ENCODE measurements at places on chromosomes 7 and 10.

GRCh38 chr7:42233171-42233570, 3.8 kb downstream of the GLI3 start:
- H3K4me3 ChIP-seq: no peak overlapping the region
- no peak overlapping the region for H3K27ac ChIP-seq
- H3K36me3 ChIP-seq: no peaks in the 10 kb centered on the region
- DNase-seq: no peak
- peaks cover 53% of the 10 kb centered on the region for H3K27me3 ChIP-seq

- peaks cover 16% of the 10 kb centered on the region for H3K27me3 ChIP-seq
- DNase-seq: no peak
- H3K27ac ChIP-seq: no peak overlapping the region
- no peak overlapping the region for H3K4me3 ChIP-seq
- H3K36me3 ChIP-seq: no peaks in the 10 kb centered on the region
These were observed 118.6 kb upstream of the PRSS58 start for GRCh38 chr7:142376356-142376997.

GRCh38 chr7:78473021-78473420, 674.4 kb downstream of the PHTF2 start:
- no peaks in the 10 kb centered on the region for H3K4me1 ChIP-seq
- H3K36me3 ChIP-seq: no peaks in the 10 kb centered on the region
- no peaks in the 10 kb centered on the region for H3K27me3 ChIP-seq

DNA sequence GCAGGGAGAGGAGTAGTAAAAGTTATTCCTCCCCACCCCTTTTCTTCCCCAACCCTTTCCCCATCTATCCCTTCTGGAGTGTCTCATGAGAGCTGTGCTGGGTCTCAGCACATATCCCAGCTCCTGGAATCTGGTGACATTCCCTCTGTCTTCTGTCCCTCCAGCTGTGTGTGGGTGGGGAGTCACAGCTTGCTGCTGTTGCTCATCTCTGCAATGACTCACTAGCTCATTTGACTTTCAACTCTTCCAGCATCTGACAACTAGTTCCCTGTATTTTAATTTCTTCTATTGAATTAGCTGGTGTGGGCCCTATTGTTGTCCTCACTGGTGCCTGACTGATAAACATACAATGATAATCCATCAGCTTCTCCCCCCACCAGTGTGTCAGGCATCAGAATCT, 198.9 kb upstream of the AUTS2 start:
- H3K36me3 ChIP-seq: no peaks in the 10 kb centered on the region
- H3K27me3 ChIP-seq: no peaks in the 10 kb centered on the region
- no peaks in the 10 kb centered on the region for H3K4me1 ChIP-seq
- H3K4me3 ChIP-seq: no peak overlapping the region
- no peak overlapping the region for H3K27ac ChIP-seq

GRCh38 chr10:2660276-2660675, 407.1 kb upstream of the PFKP start:
- no peak for DNase-seq
- H3K27me3 ChIP-seq: no peaks in the 10 kb centered on the region
- H3K4me3 ChIP-seq: no peak overlapping the region
- H3K36me3 ChIP-seq: no peaks in the 10 kb centered on the region
- H3K27ac ChIP-seq: no peak overlapping the region
- H3K4me1 ChIP-seq: no peaks in the 10 kb centered on the region

- H3K4me1 ChIP-seq: no peaks in the 10 kb centered on the region
- DNase-seq: no peak
- H3K36me3 ChIP-seq: no peaks in the 10 kb centered on the region
- H3K4me3 ChIP-seq: no peak overlapping the region
These were observed 40.3 kb downstream of the COL17A1 start for GRCh38 chr10:104045151-104046089.

DNA sequence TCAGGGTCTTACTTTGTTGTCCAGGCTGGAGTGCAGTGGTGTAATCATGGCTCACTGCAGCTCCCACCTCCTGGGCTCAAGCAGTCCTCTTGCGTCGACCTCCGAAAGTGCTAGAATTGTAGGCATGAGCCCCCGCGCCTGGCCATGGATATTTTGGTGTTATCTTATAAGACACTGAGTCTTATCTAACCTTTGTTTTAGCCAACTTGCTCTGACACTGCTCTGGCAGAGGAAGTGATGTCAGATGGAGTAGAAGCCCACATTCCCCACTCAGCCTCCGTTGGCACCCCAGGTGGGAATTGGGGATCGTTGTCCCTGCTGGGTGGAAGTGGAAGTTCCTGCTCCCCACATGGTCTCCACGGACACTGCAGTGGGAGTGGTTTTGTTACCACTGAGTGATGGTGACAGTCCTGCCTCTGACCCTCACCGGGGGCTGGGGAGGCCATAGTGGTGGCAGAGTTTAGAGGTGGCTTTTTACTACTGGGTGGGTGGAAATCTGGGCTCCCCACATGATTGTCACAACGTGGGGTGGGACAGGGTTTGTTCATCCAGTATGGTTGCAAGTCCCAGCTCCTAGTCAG, 98.9 kb downstream of the ANKRD61 start:
- H3K27me3 ChIP-seq: no peaks in the 10 kb centered on the region
- H3K36me3 ChIP-seq: peaks cover 49% of the 10 kb centered on the region
- H3K27ac ChIP-seq: no peak overlapping the region
- H3K4me3 ChIP-seq: no peak overlapping the region
- peaks cover 3% of the 10 kb centered on the region for H3K4me1 ChIP-seq
- DNase-seq: no peak

DNA sequence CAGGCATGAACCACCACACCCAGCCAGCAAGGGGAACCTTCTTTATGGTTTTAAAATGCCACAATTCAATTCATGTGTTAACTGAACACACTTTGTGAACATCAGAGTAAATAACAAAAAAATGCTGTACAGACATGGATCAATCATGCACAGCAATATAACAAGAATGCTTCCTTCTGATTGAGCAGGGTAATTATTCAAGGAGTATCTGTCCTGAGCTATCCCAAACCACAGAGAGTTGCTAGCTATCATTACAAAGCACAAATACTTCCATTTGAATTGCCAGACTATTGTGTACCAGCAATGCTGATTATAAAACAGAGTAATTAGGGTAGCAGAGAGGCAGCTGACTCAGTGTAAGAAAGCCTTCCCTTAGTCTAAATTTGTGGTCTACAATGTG, 11.3 kb upstream of the RHOBTB1 start:
- H3K4me3 ChIP-seq: no peak overlapping the region
- no peak for DNase-seq
- H3K27me3 ChIP-seq: peaks cover 18% of the 10 kb centered on the region
- no peak overlapping the region for H3K27ac ChIP-seq
- H3K4me1 ChIP-seq: peaks cover 3% of the 10 kb centered on the region

DNA sequence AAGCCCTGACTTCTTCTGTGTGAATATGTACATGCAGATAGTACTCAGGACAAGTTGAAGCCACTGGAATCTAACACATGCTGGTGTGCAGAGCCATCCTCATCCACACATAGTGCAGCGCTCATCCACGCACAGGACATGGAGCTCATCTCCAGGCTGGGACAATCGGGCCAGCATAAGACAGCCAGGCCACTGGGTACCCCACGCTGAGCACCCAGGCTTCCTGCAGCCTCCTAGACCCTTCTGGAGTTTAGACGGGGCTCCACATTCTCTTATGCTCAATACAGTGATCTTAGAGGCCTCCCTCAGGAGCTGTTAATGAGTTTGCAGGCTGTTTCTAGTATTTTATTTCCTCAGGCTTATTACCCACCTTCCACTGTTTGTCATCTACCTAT, 238.9 kb downstream of the TNS3 start:
- H3K4me3 ChIP-seq: no peak overlapping the region
- H3K36me3 ChIP-seq: no peaks in the 10 kb centered on the region
- no peak for DNase-seq
- H3K4me1 ChIP-seq: no peaks in the 10 kb centered on the region
- no peak overlapping the region for H3K27ac ChIP-seq
- H3K27me3 ChIP-seq: no peaks in the 10 kb centered on the region

DNA sequence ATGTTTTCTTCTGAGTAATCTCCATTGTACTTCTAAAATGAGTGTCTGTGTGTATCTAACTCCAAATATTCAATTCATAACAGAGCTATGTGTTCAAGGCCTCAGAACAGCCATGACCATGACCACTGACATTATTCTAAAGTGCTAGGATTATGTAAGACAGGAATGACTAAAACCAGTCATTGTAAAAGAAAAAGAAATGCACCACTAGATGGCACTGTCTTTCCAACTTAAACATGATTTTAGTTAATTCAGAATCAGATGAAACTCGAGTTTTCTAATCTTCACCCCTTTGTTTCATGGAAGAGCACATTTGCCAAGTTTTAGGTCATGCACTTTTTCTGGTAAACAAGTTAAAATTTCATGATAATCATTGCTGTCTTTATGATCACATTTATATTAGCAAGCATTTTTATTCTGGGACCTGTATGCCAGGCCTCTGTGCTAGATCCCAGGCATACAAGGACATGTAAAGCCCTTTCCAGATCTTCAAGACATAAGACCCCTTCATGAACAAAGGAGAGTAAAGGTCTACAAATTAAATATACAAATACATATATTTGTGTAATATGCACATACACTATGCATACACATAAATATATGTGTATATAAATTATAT, 26.1 kb upstream of the RSU1 start:
- no peak overlapping the region for H3K27ac ChIP-seq
- no peaks in the 10 kb centered on the region for H3K4me1 ChIP-seq
- DNase-seq: no peak
- H3K36me3 ChIP-seq: no peaks in the 10 kb centered on the region

- H3K4me1 ChIP-seq: peaks cover 19% of the 10 kb centered on the region
- no peak overlapping the region for H3K27ac ChIP-seq
- no peak overlapping the region for H3K4me3 ChIP-seq
- DNase-seq: no peak
- no peaks in the 10 kb centered on the region for H3K27me3 ChIP-seq
These were observed 21.2 kb downstream of the GRID1 start for GRCh38 chr10:86345296-86345858.

DNA sequence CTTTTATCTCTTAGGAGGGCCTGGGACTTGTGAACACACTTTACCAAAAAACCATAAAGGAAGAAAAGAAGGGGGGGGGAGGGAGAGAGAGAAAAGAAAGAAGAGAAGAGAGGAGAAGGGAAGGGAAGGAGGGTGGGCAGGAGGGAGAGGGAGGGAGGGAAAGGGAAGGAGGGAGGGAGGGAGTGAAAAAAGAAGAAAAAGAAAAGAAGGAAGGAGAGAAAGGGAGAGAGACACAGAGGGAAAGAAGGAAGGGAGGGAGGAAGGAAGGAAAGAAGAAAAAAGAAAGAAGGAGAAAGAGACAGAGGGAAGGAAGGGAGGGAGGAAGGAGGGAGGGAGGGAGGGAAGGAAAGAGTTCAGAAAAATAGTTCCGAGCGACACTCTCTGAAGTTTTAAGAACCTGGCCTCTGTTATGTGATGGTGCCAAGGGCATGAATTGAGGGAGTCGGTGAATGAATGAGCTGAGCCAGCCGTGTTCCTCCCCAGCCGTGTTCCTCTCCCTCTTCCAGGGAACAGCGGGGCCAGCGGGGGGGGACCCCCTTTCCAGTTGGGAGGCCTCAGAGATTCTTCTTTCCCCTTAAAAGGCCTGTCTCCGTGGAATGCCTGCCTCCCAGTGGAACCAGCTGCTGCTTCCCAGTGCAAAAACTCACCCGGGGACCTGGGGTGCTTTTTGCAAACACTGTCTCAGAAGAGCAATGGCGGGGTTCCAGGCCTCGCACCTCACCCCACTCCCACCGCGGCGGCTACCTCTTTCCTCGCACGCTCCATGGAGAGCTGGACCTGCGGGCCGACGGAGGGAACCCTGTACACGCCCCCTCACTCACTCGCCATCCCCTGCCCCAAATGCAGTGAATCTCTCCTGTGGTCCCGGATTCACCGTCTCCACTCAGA, 84.1 kb downstream of the FOXL3 start:
- H3K27me3 ChIP-seq: no peaks in the 10 kb centered on the region
- no peaks in the 10 kb centered on the region for H3K4me1 ChIP-seq
- no peaks in the 10 kb centered on the region for H3K36me3 ChIP-seq

Measured in activated CD8-positive, alpha-beta T cell treated with anti-CD3 and anti-CD28 coated beads, Interleukin-2, amount 10 ng/mL, durations not matched to agents 7 days and 5 days (primary cell).